DMS79 (cell line): ENCODE measurements at places on chromosomes 5 and 9.

- no peak for DNase-seq
These were observed 24.6 kb downstream of the NR2F1 start for GRCh38 chr5:93607367-93608258.

GRCh38 chr5:156259618-156260017 is 67.3 kb upstream of the SGCD start:
- no peak for DNase-seq

DNA sequence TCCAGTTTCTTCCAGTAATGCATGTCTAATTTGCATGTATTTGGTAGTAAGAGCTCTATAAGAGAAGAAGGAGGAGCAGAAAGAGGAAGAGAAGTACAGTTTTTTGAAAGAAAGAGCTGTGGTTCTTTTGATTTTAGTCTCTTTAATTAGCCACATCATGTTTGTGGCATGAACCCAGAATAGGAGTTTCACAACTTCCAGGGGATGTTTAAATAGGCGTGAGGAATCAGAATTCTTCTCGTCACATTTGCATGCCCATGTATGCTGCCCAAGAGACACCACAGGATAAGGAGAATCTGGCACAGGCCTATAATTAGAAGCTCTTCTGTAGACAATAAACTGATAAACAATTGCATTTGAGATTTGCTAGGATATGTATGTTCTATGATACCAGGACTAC is 78.7 kb downstream of the GAS1 start:
- DNase-seq, result no peak

GRCh38 chr9:17018540-17019196 is 116.2 kb upstream of the CNTLN start:
- DNase-seq, result no peak

- no peak for DNase-seq
These were observed 9.0 kb upstream of the OR1N1 start for GRCh38 chr9:122536134-122536533.

DNA sequence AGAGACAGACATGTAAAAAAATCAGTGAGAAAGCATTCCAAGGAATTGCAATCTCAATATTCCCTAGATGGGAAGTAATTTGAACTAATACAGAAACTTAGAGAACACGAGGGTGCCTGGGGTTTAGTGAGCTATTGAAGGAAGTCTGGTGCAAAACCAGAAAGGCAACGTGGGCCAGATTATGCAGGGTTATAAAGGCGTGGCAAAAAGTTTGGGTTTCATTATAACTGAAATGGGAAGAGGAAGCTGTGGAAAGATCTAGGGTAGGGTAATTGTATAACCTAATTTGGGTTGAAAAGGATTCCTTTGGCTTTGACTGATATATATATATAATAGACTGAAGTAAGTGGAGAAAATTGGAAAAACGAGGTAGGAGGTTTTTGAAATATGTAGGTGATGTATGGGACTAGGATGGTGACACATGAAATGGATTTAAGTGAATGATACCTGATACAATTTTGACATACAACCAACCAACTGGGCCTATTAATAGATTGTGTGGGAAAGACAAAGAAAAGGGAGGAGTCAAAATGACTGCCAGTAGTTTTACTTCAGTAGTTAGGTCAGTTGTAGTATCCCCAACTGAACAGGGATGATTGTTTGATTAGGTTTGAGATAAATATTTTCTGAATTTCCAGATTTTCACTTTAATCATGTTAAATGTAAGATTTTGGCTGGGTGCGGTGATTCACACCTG is 65.3 kb downstream of the FAM174A start:
- no peak for DNase-seq

DNA sequence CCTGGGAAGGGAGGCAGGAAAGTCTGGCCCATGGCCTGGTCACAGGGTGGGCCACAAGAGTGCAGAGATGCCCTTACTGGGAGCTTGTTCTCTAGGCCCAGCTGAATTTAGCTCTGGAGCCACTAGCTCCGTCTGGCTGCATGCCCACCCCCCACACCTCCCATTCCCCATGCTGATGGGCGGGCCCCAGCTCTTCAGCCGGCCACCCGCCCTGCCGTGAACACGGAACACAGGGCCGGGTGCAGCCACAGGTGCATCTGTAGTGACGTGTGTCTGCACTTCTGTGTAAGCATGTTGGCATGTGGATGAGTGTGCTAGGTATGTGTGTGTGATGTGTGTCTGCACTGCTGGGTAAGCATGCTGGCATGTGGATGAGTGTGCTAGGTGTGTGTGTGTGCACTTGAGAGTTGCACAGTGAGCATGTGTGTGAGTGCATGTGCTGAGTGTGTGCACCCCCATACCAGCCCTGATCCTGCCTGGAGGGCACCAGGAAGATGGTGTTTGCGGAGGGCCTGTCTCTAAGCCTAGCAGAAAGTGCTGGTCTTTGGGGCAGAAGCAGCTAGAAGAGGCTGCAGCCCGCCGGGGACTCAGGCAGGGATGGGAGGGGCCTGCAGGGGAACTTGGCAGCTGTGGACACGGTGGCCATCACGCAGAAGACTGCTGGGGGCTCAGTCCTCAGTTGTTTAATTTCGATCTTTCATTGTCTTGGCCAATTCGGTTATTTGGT is 136.4 kb downstream of the CACNA1B start:
- no peak for DNase-seq

DNA sequence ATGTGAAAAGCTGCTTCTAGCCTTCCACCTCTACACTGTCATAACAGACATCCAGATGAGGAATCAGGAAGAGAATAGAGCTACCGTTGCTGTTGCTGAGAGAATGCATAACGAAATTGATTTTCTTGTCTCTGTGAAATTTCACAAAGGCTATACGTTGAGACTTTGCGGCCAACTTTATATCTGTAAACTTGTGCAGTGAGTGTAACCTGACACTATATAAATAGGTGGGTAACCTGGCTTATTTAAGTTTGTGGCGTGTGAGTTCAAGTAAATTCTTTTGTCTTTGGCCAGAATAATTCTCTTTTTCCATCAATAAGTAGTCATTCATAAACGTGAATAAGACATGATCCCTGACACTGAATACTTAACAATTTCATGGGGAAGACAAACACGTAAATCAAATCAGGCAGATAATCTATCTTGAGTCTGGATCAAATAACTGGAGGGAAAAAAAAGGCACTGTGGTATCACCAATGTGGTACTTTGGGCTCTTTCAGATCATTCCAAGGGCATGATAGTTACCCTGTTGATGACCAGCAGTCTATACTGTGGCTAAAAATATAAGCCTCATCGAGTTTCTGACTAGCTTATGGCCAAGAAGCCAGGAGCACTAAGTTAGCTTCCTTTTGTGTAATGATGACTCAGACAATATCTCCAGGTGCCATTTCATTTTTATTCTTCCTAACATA is 98.2 kb upstream of the RASA1 start:
- DNase-seq, result no peak

DNA sequence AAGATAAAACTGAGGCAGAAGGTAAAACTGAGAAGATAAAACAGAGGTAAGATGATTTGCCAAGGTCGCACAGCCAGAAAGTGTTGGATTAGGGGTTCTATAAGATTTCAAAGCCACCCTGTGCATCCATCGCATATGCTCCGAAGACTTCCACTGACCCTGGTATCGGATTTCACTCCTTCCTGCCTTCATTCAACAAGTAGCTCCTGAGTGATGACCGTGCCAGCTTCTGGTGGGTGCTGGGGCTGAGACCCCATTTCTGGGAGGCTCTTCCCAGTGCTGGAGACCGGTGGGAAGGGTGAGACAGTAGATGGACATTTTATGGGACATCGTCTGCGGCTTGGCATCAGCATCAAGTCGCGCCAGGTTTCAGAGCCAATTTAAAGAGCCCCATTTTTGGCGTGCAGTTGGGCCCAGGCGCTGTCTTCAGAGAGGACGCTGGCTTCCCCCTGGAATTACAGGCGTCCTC is 53.7 kb upstream of the DAB2IP start:
- DNase-seq, result no peak

DNA sequence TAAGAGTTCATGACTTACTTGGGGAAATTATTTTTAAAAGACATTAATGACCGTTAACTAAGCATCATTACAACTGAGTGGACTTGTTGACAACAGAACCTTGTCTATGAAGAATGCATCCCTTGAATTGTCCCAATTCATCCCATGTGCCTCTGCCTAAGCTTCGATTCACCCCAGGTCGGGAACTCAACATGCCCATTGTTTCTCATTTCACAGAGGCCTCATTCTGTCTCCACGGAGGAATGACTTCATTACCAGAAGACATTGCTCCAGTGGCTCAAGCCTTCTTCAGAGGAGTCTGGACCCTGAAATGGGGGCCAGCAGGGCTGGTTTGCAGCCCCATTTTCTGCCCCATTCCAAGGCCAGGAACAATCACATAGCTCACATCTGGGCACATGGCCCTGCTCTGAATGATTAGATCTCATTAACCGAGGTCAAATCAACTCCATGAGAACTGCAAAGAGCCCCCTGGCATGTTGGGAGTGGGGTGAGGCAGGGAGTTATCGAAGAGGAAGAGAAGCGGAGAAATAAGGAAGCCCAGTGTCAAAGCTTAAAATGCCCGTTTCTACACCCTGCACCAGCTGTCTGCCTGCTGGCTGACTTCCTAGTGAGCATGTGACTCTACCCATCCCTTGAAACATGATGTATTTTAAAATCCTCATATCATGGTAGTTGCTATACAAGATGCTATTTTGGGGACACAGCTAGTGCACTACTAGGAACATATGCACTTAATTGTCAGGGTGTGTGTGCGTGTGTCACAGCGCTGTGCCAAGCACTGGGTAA is 137.3 kb downstream of the LHFPL2 start:
- DNase-seq, result no peak

- DNase-seq, result no peak
These were observed 40.0 kb upstream of the GRAMD2B start for GRCh38 chr5:126383246-126383645.

DNA sequence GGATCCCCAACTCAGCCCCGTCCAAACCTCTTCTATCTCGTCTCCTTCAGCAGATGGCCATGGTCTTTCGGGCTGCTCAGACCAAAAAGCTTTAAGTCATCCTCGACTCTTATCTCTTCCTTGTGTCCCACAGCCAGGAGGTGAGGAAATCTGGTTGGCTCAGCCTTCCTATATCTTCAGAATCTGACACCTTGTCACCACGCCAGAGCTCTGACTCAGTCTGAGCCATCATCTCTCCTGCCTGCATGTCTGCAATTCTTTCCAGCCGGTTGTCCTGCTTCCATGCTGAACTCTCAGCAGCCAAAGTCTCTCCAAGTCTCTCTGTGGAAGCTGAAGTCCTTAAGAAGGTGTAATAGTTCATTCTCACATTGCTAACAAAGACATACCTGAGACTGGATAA is 419.3 kb upstream of the ADAMTS16 start:
- DNase-seq, result no peak

DNA sequence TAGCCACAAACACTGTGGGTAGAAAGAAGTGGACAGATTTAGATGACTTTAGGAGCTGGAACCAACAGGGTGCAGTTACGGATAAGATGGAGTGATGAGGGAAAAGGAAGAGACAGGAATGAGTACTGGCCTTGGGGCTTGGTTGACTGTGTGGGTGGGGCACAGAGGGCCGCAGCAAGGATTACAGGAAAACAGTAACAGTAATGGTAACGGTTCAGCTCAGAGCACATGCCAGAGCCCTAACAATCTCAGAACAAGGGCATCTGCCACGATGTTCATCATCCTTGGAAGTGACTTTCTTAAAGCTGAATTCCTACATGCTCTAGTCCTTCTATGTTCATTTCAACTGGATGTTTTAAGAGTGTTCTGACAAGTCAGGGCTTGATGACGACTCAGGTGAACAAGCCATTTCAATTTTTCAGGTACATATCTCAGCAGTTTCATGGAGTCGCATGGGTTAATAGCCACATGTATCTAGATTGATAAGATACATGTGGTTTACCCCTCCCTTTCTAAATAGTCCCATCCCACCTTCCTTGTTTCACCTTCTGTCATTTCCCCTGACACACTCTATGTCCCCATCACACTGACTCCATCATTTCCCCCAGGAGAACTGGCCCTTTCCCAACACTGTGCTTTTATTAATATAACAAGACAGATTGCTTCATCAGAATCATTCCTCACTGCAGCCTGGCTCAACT is 65.0 kb downstream of the CEMIP2 start:
- DNase-seq, result no peak

- no peak for DNase-seq
These were observed 64.0 kb upstream of the FOXE1 start for GRCh38 chr9:97788763-97789663.

DNA sequence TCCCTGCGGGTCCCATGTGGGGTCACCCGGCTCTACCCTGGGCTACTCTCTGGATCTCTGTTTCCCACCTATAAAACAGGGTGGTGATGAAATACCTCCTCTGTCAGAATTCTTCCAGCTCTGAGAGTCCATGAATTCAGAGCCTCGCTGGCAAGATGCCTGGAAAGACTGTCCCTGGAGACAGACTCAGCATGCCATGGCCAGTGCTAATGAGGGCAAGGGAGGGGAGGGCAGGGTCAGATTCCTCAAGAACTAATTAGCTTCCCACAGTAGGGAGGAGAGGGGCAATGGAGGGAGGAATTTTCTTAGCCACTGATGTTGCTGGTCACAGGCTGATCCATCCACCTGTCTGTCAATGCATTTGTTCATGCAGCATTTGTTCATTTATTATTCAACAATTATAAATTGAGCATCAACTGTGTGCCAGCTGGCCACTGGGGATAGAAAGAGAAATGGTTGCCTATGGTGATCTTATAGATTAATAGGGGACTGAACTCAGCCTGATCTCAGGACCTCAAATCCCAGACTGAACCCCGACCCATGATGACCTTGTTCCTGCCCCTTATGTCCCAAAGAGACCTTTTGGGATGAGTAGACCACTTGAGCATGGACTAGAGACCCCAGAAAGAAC is 4.7 kb downstream of the SYNPO start:
- no peak for DNase-seq

DNA sequence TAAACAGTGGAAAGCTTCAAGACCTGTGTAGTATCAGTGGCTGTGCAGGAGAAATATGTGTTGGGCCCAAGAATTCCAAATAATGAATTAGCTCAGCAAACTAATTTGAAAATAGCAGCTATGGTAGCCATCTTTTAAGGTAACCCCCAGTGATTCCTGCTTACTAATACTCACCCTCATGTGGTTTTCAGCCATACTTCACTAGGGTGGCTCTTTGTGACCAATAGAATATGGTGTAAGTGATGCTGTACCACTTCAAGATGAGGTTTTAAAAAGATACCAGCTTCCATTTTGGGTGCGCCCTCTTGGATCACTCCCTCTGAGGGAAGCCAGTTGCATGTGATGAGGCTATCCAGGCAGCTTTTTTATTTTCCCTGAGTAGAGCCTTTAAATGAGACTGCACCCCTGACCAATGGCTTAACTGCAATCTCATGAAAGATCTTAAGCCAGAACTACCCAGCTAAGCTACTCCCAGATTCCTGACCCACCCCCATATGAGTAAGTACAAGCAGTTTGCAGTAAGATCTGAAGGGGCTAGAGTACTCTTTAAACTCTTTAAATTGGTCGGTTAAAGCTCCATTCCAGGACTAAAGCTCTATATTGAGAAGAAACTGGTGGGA is 58.3 kb downstream of the UHRF2 start:
- no peak for DNase-seq

- DNase-seq, result no peak
These were observed 48.2 kb downstream of the DAB2IP start for GRCh38 chr9:121699571-121700164.
